ENCODE measurements at places on chromosomes 5 and 9. TPM values are rescaled to one million over a fixed set of nuclear protein-coding genes. Genes with fewer than 3 reads are reported as not detected.

The POLK gene
- polyA plus RNA-seq: 5.2 TPM

The TBCA gene
- polyA plus RNA-seq: 171 TPM

GRCh38 chr5:74578356-74579044 is 62.0 kb downstream of the ENC1 start:
- no peak for DNase-seq

DNA sequence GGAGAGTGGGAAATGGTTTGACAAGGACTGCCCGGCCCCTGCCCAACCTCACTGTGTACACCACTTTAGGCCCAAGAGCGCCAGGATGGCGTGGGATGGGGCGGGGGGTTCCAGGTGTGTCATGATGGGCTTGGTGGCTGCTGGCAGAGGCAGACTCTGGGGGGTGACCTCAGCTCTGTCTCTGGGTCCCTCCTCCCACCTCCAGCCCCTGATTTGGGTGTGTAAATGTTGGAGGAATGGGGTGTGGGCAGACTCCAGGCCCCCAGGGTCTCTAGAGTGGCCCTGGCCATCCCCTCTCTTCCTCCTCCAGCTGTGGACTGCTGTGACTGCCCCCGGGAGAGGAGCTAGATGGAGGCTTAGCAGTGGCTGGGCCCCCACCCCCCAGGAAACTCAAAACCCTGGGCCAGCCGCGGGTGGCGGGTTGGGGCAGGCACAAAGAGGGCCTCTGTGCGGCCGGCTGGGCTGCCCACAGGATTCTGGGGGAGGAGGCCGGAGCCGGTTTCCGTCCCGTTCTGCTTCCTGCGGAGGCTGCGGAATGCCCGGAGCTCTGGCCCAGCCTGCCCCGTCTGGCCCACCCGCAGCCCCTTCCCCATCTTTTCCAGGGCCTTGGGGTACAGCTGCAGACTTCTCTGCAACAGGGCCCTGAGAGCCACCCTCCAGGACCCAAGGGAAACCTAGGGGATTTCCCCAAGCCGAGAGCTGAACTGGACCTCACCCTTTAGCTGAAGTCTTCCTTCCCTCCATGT is 23.1 kb downstream of the CXXC5 start:
- peak; percentile 50 for DNase-seq

GRCh38 chr9:90433398-90433941 is 209.2 kb downstream of the DIRAS2 start:
- DNase-seq: no peak

- DNase-seq: no peak
Measured at GRCh38 chr9:26983340-26983739, 22.1 kb downstream of the LRRC19 start.

DNA sequence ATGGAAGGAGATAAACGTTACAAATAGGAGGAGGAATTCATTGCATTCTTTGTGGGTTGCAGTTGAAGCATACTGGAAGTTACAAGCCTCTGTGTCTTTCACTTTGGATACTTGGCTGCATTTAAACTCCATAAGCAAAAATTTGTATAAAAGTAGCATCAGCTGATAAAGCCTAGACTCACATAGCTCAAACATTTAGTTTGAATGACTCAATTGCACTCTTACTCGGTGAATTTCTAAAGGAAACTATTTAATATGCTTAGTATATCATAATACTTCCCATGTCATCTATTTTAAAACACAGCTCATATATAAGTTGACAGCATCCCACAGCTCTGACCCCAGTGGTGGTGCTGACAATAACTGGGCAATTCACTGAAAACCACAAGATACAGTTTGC is 596.6 kb upstream of the ZNF608 start:
- DNase-seq: no peak

DNA sequence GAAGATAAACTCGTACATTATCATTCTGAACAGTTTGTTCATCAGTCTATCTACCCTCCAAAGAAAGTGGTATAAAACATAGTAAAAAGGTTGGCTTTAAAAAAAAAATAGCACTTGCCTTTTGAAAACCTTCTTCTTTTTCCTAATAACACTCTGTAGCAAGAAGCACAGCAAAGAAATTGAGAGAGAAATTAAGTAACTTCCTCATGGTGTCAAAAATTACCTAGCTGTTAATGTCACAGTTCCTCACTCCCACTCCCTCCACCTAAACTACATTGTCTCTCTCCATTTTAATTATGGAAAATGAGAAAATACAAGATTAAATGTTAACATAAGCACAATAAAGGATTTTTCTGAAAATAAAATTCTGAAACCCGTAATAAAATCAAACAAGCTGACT is 72.2 kb downstream of the CERT1 start:
- DNase-seq: no peak
